AG20443 (cell line): ENCODE measurements at places on chromosomes 5 and 9.

DNA sequence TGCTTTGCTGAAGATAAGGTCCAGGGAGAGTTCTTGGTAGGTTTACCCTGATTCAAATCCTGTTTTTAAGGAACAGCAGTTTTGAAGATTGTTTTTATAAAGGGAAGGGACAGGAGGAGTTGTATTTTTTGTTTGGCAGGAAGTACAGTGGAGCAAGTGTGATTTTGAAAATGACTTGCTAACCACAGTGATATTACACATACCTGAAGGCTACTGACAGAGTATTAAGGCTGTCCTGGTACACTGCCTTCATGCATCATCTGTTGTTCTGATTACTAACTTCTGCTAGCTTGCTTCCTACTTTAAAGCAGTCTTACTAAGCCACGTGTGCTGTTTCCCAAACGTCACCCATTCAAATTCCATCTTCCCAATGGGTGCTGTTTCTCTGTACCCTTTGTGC is 559.5 kb upstream of the SGCD start:
- peak; percentile 11 for DNase-seq

DNA sequence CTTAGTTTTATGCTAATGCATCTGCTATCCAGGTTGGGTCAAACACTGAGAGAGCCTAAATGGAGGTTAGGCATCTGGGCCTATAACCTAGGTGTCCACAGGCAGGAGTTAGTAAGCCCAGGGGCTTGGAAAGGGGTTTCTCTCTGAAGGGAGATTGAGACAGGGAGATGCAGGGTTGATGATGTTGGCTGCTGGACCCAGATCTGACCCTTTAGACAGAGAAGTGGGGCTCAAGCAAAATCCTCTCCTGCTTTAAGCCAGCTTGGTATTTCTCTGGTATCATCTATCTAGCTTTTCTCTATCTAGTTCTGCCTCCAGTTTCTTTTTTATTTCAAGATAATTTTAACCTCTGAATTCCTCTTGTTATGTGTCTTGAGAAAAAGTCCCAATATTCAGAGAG is 18.3 kb upstream of the ANKRD55 start:
- DNase-seq: no peak

GRCh38 chr5:167967494-167968177 is 323.8 kb upstream of the WWC1 start:
- no peak for DNase-seq

DNA sequence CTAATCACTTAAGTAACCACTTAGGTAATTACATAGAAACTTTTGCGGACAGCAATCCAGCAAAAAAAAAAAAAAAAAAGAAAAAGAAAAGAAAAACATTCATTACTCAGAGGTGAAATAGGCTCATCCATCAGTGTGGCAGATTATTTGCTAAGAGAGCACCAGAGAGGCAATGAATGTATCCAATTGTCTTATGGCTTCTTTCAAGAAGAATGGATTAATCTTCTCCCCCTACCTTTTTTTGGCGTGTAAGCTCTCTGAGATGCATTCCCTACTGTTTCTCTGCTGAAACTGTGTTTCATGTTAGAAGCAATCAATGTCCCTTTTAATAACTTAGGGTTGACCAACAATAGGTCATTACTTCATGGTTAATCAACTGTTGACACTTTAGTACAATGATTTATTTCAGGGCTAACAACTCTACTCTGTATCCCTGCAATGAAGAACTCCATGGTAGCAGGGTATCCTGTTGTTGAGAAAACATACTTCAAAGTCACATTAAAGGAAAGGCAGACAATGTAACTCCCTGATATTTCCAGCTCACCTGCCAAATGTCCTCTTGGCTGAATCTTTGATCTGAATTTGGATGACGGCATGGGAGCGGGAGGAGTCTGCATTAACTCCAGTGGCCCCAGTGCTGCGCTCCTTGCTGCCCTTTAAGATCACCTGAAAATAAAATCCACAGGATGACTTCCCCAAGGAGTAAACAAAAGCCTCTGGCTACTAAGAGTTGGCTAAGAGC is 57.6 kb downstream of the KIF24 start:
- DNase-seq: no peak
